ENCODE measurements at places on chromosomes 7 and 10.

DNA sequence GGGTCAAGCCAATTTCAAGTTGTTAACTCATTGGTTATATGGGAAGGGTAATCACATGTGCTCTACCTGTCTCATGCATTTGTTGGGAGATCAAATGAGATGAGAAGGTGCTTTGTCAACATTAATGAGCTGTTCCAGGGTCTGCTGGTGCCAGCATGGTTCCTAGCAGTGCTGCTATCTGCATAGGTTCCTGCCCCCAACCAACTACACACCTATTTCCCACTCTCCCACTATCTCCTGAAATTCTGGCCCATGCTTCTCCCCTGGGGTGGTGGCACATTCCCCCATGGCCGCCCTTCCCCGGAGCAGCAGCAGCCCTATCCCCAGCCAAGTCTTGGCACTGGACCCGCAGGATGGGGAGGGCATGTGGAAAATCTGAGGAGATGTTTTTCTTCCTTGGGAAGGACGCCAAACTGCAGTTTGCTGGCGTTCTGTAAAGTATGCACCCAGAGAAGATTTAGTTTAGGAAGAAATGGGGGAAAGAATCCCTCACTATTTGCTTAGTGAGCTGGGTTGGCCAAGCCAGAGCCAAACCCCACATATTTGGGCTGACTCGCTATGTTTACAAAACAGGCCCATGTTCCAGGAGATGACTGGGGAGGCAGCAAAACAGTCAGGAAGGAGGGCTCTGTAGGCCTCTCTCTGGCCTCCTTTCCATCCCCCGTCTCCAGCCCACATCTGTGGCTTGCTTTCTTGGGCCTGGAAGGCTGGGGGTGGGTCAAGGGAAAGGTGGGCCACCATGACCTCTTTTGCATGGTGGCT, 42.5 kb downstream of the PPP1R3C start:
- DNase-seq, result no peak

- DNase-seq, result no peak
Observed at GRCh38 chr7:140009735-140010134, 53.0 kb downstream of the PARP12 start.

DNA sequence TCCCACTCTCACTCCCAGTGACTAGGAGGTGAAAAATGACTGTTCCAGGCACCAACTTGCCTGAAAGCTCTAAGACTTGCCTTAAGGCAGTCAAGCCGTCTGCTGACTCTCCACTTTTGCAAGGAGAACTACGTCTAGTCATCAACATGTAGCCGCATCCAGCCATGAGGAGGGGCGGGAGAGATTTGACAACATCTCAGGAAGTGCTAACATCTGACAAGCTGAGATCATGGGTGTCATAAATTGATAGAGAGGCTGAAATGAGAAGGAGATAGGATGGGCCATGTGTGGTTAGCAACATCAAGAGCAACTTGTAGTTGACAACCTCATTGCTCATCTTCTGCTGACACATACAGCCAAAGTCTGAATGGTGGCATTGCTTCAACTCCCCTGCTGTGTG, 9.0 kb upstream of the TBXAS1 start:
- DNase-seq, result no peak

GRCh38 chr10:11898372-11899066, 75.4 kb downstream of the PROSER2 start:
- no peak for DNase-seq

DNA sequence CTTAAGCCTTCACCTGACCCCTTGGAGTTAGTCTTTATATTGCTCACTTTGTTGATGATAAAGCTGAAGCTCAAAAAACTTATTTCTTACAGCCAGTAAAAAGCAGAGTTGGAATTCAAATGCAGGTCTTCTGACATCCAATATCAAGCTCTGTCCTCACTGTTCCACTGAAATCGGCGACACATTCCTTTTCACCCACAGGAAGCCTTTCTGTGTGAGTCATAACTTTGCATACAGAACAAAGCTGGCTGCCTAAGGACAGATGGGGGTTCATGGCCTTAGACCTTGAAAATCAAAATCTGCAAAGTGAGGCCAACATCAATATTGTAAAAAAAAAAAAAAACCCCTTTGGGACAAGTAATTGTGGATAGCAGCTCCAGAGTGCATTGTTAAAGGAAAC, 21.8 kb upstream of the AKR1B1 start:
- DNase-seq, result no peak
